ENCODE measurements at places on chromosomes 2 and 18.

- no peak for DNase-seq
Observed at GRCh38 chr2:26237868-26238267, 6.6 kb downstream of the HADHA start.

- DNase-seq: no peak
Observed at GRCh38 chr18:76580288-76580962, 85.4 kb upstream of the ZNF516 start.

DNA sequence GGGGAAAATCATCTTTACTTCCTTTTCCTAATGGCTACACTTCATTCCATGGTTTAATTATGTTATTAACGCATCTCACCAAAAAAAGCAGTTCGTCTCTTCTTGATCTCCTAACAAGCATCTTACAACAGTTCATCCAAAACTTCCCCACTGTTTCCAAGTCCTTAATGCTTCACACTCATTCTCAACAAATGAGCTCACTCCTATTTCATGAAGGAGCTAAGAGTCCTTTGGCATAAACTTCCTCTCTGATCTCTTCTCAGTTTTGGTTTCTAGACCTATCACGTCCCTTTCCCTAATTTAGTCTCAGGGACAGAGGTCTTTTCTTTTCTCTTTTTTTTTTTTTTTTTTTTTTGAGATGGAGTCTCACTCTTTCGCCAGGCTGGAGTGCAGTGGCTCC lies 205.9 kb upstream of the SLC39A10 start:
- no peak for DNase-seq

- no peak for DNase-seq
Observed at GRCh38 chr2:98946855-98947254, 10.8 kb upstream of the CRACDL start.

Measured in NCI-H1417 treated with DMSO at 0.1 percent for 48 hours (cell line).